ENCODE measurements at places on chromosomes 3 and 15.

DNA sequence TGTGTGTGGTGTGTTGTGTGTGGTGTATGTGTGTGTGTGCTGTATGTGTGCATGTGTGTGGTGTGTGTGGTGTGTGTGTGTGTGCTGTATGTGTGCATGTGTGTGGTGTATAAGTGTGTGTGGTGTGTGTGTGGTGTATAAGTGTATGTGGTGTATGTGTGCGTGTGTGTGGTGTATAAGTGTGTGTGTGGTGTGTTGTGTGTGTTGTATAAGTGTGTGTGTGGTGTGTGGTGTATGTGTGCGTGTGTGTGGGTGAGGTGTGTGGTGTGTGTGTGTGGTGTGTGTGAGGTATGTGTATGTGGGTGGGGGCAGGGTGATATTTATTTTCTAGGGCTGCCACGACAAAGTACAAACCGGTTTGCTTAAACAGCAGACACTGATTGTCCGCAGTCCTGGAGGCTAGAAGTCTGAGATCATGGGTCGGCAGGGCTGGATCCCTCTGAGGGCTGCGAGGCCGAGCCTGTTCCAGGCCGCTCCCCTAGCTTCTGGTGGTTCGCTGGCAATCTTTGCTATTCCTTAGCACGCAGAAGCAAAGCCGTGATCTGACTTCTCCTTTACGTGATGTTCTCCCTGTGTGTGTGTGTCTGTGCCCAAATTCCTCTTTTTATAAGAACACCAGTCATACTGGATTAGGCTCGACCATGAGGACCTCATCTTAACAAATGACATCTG lies 160.2 kb downstream of the XXYLT1 start:
- DNase-seq, result no peak

- no peak for DNase-seq
Observed at GRCh38 chr3:31196881-31197364, 302.5 kb upstream of the GADL1 start.

DNA sequence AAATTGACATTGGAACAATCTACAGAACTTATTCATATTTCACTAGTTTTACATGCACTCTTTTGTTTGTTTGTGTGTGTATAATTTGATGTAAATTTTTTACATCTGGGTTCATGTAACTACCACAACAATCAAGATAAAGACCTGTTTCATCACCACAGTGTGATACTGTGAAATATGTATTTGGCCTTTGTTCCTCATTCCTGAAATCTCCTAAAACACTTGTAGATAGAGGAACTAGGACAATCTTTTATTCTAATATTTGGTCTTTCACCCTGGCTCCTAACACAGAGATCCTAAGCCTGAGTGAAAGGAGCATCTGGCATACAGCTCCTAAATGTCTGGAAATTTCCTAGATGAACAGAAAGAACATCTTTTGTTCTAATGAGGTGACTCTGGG lies 155.0 kb upstream of the GPR149 start:
- no peak for DNase-seq

DNA sequence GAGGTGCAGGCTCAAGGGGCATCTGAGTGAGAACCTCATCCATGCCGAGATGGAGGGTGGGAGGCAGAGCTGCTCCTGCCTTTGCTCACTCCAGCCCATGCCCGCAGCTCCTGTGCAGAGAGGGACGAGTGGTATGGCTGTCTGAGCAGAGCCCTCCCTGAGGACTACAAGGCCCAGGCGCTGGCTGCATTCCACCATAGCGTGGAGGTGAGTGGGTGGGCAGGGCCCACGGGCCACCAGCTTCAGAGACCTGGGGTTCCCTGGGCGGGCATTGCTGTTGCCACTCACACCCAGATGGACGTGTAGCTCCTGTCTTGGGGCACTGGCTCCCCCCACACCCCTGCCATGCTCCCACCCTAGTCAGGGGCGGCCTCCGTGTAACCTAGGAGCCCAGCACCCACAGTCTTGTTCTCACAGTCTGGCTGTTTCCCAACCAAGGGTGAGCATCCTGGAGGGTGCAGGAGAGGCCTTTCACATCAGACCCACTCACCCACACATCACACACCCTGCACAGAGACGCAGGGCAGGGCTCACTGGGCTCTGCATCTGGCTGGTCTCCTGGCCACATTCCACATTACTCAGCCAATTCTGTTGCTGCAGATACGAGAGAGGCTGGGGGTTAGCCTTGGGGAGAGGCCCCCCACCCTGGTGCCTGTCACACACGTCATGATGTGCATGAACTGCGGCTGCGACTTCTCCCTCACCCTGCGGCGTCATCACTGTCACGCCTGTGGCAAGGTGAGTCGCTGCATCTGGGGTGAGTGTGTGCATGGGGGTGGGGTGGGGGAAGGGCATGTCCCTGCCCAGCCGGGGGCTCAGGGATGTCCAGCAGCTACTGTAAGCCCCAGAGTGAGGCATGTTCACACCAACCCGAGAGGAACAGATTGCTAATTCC lies 25.3 kb upstream of the NR2C2 start:
- DNase-seq, result no peak

GRCh38 chr3:162391301-162391700 lies 894.7 kb downstream of the OTOL1 start:
- no peak for DNase-seq

- DNase-seq, result no peak
Observed at GRCh38 chr15:66153549-66154415, 99.8 kb downstream of the MEGF11 start.

DNA sequence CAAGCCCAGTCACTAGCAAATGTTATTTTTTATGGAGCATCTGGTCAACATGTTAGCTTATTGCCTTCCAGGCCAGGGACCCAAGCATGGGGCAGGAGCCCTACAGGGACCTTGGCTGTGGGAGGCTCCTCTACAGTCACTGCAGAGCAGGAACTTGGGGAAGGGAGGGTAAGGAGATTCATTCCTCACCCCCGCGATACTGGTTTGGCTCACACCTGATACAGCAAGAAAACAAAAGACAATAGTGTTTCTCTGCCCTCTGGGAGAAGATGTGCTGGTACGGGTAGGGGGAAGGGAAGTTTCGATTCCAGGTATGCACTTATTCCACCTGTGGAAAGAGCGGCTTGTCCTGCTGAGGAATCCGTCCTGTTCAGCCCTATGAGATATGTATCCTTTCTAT lies 77.6 kb downstream of the SLC12A8 start:
- no peak for DNase-seq

DNA sequence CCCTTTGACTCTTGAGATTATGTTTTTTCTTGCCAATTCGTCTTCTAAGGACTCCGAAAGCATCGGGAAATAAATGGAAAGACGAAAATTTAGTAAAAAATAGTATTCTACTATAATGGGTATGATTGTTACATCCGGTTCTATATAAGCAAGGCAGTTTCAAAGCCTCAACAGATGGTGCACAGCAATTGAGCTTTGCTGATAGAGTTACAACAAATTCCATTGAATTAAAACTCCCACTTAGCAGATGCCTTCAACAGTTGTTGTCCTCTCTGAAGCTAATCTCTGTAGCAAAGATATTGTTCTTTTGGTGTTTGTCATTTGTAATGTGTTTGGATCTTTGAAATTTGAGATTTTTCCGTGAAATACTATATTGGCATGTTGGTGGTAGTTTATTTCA lies 16.1 kb upstream of the GHSR start:
- no peak for DNase-seq

- no peak for DNase-seq
Observed at GRCh38 chr15:29568840-29569532, 253.3 kb downstream of the TJP1 start.

GRCh38 chr3:141452045-141452444 lies 34.8 kb upstream of the RASA2 start:
- peak; percentile 34 for DNase-seq

DNA sequence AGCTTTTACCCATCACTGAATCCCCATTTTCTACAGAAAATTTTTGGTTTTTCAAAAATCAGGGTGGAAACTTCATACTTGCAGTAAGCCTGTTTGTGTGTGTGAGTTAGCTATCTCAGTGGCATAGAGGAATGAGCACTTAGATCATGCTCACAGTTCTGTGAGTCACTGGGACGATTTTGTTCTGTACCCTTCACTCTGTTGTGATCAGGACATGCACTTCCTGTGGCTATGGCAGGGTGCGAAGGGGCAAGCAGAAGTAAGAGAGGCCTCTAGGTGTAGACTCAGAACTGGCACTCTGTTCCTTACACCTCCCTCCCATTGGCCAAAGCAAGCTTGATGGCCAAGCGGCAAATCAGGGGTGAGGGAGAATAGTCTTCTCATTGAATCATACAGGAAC lies 11.6 kb downstream of the NIPA2 start:
- DNase-seq, result no peak

- DNase-seq, result no peak
Observed at GRCh38 chr3:64741341-64741740, 53.5 kb upstream of the ADAMTS9 start.

GRCh38 chr15:51838270-51838669 lies 8.8 kb downstream of the TMOD3 start:
- DNase-seq, result no peak

GRCh38 chr3:13272831-13273603 lies 147.1 kb downstream of the NUP210 start:
- DNase-seq, result no peak

GRCh38 chr3:125375950-125376679 lies 990 bp upstream of the ZNF148 start:
- DNase-seq, result no peak

GRCh38 chr3:129224984-129225393 lies 24.4 kb upstream of the COPG1 start:
- peak; percentile 64 for DNase-seq

GRCh38 chr3:35789042-35789831 lies 149.9 kb downstream of the ARPP21 start:
- no peak for DNase-seq

- DNase-seq, result no peak
Observed at GRCh38 chr3:134054231-134054630, 24.5 kb upstream of the SLCO2A1 start.

GRCh38 chr3:24400015-24400414 lies 94.6 kb downstream of the THRB start:
- DNase-seq, result no peak

DNA sequence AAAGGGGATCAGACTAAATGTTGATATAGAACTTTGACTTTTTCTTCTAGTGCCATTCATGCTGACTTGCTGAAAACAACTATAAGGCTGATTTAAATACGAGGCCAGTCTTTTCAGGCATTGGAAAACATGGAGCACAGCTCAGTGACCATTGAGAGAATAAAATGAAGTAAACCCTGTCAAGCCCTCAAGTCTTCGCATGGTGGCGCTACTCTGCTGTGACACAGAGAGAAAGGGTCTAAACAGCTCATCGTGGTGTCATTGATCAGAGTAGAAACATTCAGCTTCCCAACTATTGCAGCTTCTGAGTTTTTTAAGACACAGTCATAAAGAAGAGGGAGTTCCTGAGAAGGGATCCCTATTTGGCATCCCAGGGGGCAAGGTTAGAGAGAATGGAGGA lies 716.2 kb downstream of the DIPK2A start:
- DNase-seq, result no peak

DNA sequence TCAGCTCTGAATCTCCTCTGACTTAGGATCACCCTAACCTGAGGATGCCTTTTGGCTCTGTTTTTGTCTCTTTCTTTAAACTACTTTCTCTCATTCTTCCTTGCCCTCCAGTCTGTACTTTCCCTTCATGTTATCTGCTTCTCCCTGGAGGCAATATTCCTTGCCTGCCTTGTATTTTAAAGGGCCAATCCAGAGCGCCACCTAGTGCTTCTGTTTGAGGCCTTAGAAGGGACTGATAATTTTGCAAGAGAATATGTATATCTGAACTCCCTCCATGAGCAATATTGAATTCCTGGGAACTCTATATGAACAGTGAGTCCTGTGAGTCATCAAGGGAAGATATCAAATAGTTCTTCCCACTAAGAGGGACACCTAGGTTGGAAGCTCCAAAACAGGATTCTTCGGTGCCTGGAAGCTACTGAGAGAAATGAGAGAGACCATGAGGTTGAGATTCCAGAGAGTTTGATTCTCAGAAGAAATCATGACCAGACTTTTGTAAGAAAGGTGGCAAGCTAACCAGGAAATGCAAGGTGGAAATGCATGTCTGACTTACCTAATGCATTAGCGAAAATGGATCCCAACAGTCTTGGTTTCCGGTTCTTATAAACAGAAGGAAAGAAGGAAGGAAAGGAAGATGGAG lies 203.8 kb upstream of the CD96 start:
- no peak for DNase-seq

- no peak for DNase-seq
Observed at GRCh38 chr3:194308601-194309449, 42.3 kb downstream of the CPN2 start.

DNA sequence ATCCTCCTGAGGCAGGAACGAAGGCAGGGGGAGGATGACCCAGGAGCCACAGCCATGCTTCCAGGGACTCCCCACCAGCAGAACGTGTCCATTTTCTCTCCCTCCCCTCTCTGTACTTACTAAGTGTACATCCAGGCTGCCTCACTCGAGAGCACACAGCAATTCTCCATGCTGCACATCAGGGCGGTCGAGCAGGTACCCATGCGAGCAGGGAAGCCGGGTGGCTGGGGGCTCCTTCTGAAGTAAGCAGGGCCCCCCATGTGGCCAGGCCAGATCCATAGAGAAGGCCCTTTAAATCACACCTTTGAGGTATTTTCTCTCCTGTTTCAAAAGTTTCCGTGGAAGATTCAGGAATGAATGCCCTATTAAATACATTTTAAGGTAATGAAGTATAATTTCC lies 41.2 kb upstream of the SLC6A11 start:
- no peak for DNase-seq

- DNase-seq, result no peak
Observed at GRCh38 chr15:50549326-50549725, 2.9 kb upstream of the USP50 start.

GRCh38 chr3:140651287-140651686 lies 26.6 kb upstream of the TRIM42 start:
- no peak for DNase-seq

DNA sequence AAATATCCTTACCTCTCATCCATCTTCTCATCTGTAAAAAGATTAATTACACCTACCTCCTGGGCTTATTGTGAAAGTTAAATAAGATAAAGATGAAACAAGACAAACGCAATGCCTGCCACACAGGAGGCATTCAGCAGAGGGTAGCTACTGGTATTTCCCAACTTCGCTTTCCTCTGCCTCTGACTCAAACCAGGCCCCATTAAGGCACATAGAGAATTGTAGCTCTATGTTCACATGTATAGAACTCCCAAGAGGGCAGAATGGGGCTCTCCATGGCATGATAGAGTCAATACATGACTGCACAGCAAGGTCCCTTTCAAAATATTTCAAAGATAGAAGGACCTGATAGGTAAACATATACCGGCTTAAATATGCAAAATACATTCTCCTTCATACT lies 1.4 kb downstream of the LYSMD2 start:
- no peak for DNase-seq

DNA sequence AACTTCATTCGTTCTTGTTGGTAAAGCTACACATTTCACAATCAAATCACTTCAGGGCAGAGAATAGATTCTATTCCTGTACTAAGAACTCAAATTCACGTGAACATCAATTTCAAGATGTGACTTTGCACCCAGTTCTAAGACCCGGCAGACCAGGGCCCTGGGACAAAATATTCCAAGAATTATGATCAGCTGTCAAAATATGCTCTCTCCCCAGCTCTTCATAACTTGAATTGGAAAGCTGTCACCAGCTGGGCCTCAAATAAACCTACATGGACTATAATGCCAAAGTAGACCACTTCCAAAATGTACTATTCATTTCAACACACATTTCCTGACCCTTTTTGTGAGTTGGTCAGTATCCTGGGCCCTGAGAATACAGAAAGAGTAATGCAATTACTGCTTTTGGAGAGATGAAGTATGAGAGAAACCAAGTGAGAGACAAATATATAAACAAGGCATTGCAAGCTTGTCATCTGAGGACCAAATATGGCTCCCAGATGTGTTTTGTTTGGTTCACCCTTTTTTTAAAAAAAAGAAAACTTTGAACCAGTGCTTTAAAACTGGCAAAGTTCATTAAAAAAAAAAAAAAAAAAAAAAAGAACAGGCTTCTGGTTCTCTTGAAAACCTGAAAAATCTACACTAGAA lies 14.9 kb downstream of the MAGI1 start:
- no peak for DNase-seq
